Fibroblast of the aortic adventitia (primary cell): ENCODE measurements at places on chromosomes 16 and 17.

DNA sequence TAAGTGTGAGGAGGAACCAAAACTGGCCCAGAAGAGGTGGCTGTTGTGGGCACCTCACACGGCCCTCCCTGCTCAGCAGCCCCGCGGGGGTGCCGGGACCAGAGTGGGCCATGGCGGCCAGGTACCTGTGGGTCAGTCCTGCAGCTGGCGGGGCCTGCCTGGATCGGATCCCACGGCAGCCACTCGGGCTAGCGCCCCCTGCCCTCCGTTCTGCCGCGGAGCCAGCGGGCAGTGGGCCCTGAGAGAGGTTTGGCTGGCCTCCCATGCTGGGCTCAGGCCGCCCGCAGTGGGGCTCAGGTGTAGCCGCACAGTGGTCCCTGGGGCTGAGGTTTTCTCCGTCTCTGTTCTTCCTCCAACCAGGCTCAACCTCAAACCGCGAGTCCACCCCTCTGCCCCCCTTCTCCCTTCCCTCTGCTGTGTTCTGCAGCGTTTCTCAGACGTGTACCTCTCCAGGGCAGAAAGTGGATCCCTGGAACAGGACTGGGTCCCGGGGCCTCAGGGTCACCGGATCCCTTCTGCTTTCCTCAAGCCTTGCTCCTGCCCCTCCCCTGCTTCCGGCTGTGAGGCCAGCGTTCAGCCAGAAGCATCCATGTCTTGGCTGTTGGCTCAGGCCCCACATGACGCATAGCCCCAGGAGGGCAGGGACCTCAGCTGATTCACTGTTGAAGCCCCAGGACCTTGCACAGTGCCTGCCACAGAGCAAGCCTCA, 28.6 kb upstream of the ITGA3 start:
- DNase-seq = peak; percentile 86

DNA sequence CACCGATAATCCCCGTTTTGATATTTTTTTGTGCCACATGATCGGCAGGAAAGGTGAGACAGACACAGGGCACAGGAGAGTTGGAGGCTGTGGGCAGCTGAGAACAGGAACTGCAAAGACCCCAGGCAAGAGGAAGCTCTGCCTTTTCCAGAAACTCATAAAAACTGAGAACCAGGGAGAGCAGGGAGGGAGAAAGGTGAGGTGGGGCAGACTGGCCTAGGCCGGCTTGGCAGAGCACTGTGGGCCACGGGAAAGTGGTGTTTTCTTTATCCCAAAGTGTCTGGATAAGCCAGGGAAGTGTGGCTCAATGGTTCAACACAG, 11.8 kb upstream of the AXIN2 start:
- no peak for DNase-seq

DNA sequence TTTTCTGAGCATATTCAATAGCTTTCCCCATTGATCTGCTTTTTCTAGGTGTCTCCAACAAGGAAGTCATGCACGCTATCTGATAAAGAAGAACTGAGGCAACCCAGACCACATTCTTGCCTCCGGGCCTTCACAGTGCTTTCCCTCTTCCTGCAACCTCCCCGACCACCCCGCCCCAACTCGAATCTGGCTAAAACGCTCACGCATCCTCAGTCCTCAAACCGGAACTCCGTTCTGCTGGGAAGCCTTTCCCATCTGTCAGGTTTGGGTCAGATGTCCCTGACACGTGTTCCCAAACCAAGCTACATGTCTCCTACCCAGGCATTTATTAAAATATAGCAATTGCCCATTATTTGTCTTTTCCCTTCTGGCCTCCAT, 112.7 kb downstream of the VPS53 start:
- no peak for DNase-seq

GRCh38 chr17:69460963-69461922, 46.7 kb downstream of the MAP2K6 start:
- no peak for DNase-seq

- peak; percentile 78 for DNase-seq
These were observed at the start of gene CRISPLD2 for GRCh38 chr16:84819644-84820304. Gene CRISPLD2 (plus strand): TSS chr16:84819985. CDS start chr16:84838496, 18,511 bp downstream.

DNA sequence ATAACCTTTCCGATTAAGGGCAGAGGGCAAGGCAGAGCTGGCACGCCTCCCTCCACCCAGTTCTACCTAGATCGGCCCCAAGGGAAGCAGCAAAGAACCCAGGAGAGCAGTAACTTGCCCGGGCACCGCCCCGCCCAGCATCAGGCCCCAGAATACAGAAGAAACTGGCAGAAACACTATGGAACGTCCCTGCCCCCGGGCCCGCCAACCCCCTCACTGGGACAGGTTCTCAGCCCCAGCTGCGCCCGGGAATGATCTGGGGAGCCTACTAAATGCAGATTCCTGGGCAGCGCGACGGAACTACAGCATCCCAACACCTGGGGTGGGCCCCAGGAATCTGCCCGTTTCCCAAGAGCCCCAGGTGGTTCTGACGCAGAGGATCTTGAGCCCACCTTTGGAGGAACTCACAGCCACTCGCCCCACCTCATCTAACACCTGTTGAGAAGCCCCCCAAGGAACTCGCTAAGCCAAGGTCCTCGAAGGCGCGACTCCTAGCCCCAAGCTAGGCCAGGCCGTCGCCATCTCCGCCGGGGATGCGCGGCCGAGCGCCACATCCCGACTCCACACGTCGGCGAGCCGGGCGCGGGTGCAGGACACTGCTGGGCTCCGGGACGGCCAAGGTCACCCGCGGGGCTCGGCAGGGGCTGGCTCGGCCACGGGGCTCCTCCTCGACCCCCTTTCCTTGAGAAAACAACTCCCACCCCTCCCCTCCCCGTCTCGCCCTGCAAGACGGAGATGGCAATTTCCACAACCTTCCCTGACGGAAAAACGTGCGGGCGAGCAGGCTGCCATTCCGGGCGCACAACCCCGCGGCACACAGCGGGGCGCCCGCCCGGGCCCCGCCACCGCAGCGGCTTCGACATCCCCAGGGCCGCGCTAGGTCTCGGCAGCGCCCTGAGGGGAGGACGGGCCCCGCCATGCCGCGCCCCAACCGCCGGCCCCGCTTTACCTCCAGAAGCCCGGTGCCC, 913 bp downstream of the CDIP1 start:
- DNase-seq = no peak

DNA sequence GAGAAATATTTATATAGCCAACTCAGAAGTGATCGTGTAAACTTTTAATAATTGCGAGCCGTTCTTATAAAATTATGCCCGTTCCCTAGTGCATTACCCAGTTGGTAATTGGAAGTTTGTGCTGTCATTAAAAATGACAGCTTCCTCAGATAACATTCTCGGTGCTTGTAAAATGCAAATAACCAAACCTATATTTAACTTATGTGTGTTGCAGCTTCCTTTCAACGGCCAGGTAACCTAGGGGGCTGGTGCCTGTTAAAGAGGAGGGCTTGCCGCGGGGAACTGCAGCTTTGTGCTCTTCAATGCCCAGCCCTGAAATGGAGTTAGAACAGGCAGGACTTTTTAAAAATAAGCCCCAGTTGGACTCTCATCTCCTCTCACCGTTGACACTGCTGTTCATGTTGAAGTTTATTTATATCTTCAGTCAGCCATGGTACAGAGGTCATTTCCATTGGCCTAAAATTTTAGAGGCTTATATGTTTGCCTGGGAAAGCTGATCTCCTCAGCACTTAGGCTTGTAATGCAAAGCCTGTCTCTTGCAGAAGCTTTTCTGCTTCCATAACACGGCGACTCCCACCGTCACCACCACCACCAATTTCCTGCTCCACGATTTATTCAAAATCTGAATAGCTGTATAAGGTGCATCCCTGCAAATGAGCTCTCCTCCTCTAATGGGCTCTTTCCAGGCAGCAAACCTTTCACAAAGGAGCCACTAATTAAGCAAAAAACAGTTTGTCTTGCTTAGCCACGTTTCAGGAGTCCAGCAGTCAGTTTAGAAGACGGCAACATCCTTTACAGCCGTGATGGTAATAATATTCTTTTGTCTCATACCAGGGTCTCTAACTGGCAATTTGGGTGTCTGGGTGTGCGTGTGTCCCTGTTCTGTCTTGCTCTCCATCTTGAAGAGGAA, 74.7 kb downstream of the RPA1 start:
- no peak for DNase-seq

- DNase-seq = no peak
These were observed 31.6 kb downstream of the HOXB1 start for GRCh38 chr17:48499248-48499647.

DNA sequence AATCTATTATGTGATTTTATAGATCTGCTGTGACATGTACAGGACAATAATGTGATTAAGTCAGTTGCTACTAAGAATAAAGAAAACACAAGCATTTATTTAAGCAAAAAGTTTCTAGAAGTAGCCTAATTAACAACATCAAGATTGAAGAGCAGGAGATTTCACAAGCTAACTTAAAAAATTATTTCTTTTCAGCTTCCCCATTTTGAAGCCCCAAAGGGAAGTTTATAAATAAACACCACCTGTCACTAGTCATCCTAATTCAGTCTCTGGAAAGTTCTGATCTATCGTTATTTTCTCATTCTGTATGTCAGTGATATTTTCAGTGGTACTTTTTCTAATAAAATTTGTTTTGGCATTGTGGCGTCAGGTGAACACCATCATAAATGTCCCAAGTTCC, 8.3 kb downstream of the CAPNS2 start:
- DNase-seq = no peak

GRCh38 chr16:17578981-17579874, 108.5 kb upstream of the XYLT1 start:
- DNase-seq = peak; percentile 91

DNA sequence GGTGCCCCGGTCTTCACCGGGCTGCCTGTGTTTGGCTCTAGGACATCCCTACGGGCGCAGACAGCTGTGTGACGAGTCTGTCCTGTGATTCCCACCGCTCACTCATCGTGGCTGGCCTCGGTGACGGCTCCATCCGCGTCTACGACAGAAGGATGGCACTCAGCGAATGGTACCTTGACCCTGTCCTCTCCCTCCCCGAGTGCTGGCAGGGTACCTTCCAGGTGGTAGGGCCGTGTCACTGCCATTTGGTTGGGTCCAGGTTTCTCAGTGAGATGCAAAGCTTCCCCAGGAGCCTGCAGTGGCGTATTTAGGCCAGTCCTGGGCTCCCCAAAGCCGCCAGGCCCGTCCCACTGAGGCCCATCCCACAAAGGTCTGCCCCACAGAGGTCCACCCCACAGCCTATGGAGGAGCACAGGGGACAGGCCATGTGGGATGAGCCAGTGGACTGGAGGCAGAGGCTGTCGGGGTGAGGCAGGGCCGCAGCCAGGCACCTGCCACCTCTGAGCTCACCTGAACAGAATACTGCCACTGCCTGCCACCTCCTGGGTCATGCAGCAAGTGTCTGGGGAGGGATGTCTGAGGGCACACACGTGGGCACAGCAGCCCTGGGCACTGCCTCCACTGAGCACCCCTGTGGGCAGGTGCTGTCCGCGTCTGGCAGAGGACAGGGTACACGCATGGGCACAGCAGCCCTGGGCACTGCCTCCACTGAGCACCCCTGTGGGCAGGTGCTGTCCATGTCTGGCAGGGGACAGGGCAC, 31.4 kb upstream of the CHMP6 start:
- DNase-seq = no peak

DNA sequence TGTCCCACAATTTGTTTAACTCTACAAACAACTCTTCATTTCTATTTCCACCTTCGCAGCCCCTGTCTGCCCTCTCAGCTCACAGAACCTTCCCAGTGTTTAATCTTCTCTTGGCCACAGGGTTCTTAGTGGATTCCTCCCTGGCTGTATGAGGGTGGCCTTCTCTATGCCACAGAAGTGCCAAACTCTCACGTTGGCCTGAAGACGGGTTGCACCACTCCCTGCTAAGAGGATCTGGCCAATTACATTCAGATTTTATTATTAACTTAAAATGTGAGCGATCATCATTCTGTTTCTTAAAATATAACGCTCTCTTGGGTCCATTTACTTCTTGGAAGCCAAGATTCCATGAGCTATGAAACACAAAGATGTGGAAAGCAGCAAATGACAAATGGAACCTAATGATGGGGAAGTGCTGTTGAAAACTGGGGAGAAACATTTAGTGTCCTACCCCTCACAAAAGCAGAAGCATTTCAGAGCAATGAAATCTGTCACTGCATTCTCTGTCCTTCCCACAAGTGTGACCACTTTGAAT, 91.3 kb upstream of the NOG start:
- DNase-seq = no peak

GRCh38 chr17:80898716-80899115, 92.9 kb upstream of the CHMP6 start:
- no peak for DNase-seq
